ENCODE measurements at places on chromosomes 3 and 15.

- DNase-seq, result no peak
Measured at GRCh38 chr3:85781806-85782205, 823.0 kb downstream of the CADM2 start.

- DNase-seq, result no peak
Measured at GRCh38 chr15:81981908-81982307, 63.9 kb downstream of the MEX3B start.

DNA sequence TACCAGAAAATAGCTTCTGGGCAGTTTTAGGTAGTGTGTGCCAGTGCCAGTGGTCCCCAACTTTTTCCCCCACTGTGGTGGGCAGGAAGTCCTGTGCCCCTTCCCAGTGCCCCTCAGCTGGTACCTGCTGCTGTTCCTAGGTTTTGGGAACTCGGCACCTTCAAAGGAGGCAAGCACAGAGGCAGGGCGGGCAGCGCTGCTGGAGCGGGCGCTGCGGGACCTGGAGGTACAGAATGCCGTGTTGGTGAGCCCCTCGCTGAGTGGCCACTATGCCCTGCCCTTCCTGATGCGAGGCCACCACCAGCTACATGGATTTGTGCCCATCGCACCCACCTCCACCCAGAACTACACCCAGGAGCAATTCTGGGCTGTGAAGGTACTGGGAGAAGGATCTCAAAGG lies 3.1 kb upstream of the ACY1 start:
- no peak for DNase-seq

DNA sequence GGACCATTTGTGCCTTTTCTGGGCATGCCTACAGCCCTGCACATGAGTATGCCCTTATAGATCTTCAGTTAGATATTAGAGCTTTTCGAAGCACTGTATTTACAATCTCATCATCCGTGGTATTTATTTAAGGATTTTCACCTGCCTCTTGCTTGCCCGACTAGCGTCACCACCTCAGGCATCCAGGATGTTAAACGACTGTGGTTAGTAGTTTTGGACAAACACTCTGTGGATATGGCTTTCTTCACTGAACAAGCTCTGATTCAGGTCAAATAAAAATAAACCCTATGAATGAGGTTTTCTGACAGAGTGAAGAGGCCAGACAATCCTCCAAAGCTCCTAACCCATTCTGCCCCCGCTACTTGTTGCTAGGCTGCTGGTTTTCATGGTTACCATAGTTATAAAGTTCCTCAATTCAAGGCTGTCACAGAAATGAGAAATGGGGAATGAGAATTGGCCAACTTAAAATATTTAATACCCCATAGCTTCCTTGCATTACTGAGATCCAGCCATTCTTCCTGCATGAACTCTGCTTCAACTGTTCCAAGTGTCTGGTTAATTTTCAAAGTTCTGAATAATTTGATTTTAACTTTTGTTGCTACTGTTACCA lies 440.1 kb downstream of the GABRG3 start:
- DNase-seq, result no peak

- DNase-seq, result no peak
Measured at GRCh38 chr3:180325533-180325932, 276.4 kb upstream of the TTC14 start.

DNA sequence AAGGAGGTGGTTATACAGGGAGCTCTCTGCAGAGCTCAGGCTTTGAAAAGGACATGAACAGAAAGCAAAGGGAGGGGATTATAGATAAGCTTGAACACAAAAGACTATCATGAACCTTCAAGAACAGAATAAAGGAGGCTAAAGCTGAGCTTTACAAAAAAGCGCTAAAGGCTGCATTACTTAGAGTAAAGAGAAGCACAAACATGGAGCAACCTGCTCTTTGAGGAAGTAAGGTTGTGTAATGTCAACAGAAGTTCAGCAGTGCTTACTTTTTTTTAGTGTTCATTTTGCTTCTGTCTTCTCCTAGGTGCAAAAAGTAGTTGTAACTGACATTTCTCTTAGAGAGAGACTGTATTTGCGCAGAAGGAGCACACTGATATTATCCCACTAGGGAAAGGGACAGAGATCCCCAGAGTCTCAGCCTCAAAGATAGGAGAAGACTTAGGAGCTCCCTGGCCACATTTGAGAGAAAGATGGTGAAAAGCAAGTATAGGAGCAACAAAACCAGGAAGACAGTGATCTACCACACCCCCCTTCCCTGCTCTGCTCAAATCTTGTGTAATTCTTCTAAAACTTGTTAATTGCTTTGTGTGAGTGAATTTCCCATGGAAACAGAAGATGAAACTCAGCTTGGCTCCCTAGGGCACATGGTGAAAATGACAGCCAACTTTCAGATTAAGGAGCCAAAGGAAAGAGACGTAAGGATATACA lies 54.7 kb downstream of the QTRT2 start:
- DNase-seq, result no peak

GRCh38 chr3:195886181-195887141 lies 21.9 kb downstream of the TNK2 start:
- no peak for DNase-seq

GRCh38 chr3:52194485-52195290 lies 3.3 kb upstream of the ALAS1 start:
- DNase-seq, result no peak

Data from keratinocyte (primary cell).